ENCODE measurements at places on chromosomes 12 and 14. TPM values are rescaled to one million over a fixed set of nuclear protein-coding genes. Genes with fewer than 3 reads are reported as not detected.

DNA sequence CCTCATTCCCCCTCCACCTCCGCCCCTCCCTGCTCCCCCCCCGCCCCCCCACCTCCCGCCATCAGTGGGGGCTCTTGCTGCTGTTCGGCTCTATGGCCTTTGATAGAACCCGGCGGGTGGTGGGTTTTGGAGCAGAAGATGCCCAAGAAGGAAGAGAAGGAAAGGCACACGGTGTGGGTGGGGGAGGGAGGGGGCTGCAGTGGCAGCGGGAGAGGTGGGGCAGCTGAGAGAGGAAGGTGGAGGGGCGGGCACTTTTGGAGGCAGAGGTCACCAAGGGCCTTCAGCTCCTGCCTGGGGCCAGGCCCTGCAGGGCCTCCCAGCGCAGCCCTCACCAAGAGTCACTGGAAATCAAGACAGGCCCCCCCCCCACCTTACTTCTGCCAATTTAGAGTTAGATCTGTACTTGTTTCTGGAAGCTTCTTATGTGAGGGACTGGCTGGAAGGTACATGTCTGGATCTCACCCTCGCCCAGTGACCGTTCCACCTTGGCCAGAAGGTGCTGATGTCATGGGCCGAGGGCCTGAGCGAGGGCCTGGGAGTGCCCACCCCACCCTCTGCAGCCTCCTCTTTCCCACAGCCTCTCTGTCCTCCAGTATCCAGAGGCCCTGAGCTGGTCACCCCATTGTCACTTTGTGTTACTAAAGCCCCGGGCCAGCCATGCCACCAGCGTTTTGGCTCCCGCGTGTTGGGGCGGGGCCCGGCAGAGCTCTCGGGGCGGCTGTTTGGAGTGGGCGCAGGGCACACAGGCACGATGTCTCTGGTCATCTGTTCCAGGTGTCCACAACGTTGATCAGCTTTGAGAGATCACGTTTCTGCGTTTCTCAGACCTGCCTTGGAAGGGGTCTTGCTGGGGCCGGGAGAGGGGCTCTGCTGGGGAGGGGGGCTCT lies 153.9 kb downstream of the KIF26A start:
- DNase-seq, result no peak

The FKBP3 gene
- 122 TPM for total RNA-seq

The HOXC9 gene
- not detected for total RNA-seq

The ACVRL1 gene
- 9.4 TPM for total RNA-seq

- DNase-seq, result no peak
These were observed 105.5 kb downstream of the SYT1 start for GRCh38 chr12:78970041-78970440.

DNA sequence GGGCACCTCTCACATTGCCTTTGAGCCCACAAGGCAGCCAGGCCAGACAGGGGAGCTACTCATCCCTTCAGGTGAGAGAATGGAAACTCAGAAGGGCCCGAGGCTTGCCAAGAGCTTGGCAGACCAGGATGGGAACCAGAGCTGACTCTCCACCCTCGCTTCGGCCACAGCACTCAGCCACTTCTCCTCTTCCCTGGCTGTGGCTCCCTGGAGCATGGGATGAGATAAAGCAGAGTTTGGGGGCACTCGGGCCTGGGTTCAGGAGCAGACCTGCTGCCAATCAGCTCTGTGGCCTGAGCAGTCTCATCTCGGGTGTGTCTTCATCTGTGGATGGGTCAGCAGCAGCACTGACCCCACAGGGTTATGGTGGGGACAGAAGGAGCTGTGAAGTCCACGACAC lies 20.0 kb upstream of the CCDC85C start:
- DNase-seq, result no peak

DNA sequence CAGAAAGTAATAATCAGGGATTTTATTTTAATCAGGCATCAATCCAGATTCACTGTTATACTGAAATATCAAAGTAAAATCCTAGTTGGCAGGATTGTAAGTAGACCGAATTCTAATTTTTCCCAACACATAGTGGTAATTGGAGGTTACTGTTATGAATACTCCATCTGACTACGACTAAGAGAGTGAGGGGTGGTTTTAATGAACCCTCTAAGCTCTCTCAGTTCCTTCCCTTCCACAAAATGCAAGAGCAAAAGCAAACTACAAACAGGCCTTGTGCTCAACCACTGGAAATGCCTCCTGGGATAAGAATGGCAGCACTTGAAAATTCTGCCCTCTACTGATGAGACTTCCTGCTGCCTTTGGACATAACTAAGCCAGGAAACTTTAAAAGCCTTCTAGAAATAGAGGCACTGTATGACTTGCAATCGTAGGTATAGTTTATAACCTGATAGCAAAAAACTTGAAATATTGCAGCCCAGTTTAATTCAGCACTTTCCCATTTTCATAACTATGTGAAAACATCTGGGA lies 184.8 kb downstream of the SLC16A7 start:
- DNase-seq, result no peak

All from frontal cortex (tissue), 4 donors.